ENCODE measurements at places on chromosomes 4 and X.

DNA sequence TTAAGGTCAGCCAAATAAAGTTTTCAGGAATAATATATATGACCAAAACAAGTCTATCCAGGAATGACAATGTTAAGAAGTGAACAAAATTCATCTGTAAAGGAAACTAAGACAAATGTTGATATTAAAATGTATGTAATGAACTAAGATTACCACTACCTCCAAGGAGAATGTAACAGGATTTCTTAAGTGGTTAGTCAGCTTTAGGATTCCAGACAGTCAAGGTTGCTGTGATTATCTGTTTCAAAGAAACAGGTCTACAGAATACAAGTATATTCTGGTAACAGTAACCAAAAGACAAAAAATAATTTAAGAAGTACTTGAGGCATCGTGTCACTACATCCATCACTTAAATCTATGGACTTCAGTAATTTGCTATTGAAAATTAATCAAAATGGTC is 172.8 kb downstream of the SCFD2 start:
- DNase-seq: no peak

GRCh38 chr4:110637408-110638088 is 14.7 kb upstream of the PITX2 start:
- DNase-seq: no peak

DNA sequence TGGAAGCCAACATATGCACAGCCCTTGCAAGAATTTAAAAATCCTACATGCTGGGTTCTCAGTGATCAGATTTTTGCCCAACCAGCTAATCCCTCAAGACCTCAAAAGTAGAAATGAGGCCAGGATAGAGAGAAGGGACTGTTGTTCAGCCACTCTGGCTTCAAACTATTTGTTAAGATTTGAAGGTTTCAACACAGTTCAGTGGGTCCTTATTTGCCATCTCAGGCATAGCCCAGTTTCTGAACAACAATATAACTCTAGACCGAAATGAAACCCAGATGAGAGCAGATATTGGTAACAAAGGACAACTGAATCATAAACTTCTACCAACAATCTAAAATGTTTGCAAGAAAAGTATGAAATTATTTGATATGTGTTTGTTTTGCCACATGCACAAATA is 237.3 kb downstream of the NR3C2 start:
- DNase-seq: no peak

- peak; percentile 11 for DNase-seq
These were observed 64.9 kb upstream of the SOD3 start for GRCh38 chr4:24730256-24731001.

- DNase-seq: no peak
These were observed 116.5 kb downstream of the MAML3 start for GRCh38 chr4:140037353-140038030.

DNA sequence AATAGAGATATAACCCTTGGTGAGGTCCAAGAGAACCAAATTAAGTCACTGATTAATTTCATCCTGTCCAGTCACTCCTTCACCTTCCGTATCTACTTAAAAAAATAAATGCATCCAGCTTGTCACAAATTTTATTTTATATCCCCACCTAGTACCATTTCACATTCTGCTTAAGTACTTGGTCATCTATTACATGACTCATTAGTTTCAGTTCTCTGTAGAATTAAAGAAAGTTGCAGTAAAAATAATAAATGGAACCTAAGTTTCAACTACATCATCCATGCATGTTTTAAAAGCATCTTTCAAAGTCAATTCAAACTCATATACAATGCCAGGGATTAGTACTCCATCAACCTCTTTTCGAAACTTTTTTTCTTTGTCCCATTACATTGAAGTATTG is 130.2 kb downstream of the SH2D1A start:
- no peak for DNase-seq

DNA sequence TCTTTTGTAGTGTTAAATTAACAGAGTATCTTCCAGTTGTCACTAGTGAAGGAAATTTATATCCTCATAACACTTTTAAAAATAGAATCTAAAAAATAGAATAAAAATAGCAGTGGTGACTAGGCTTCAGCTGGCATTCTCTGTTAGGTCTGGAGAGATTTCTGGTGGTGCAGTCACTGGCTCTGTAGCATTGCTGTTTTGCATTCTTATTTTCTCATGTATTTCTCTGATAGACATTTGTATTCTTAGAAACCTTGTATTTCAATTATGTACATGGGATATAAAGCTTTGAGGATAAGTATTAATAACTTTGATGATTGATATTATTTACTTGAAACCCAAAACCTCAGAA is 87.6 kb downstream of the TMEM131L start:
- no peak for DNase-seq

GRCh38 chr4:149676076-149676475 is 139.6 kb downstream of the IQCM start:
- no peak for DNase-seq

DNA sequence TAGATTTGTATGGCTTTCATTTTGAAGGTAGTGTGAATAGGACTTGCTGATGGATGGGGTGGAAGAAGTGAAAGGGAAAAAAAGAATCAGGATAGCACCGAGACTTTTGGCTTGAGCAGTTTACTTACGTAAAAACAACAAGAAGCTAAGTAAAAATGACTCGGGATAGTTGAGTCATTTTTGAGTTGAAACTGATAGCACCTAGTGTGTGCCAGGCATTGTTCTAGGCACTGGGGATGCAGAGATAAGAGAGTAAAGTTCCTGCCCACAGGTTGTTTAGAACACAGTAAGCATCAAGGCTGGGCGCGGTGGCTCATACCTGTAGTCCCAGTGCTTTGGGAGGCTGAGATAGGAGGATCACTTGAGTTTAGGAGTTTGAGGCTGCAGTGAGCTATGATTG is 34.7 kb downstream of the ADD1 start:
- DNase-seq: no peak

GRCh38 chrX:153449368-153450113 is 3.7 kb upstream of the TREX2 start:
- no peak for DNase-seq

DNA sequence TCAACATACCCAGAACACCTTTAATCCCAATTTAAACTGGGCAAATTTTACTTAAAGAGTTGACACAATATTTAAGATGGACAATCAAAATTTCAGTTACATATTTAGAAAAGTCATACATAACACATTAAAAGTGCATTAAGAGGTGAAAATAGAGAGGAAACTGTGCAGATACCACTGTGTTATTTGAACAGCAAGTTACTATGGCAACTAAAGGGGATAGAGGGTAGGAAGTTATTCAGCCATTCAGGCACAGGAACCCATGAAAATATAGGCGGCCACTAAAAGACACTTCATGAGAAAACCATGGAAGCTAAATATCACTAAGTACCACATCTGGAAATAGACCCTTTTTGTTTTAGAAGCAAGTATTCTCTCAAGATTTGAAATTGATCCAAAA is 75.1 kb downstream of the PDGFC start:
- DNase-seq: no peak

DNA sequence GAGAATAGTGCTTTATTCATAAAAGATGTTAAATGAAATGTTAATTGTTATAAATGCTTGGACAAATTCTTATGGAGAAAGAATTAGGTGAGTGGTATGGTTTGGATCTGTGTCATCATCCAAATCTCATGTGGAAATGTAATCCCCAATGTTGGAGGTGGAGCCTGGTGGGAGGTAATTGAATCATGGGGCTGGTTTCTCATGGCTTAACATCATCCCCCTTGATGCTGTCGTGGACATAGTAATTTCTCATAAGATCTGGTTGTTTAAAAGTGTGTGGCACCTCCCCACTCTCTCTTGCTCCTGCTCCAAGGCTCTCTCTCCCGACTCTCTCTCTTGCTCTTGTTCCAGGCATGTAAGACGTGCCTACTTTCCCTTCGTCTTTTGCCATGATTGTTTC is 22.5 kb downstream of the GYPE start:
- no peak for DNase-seq

DNA sequence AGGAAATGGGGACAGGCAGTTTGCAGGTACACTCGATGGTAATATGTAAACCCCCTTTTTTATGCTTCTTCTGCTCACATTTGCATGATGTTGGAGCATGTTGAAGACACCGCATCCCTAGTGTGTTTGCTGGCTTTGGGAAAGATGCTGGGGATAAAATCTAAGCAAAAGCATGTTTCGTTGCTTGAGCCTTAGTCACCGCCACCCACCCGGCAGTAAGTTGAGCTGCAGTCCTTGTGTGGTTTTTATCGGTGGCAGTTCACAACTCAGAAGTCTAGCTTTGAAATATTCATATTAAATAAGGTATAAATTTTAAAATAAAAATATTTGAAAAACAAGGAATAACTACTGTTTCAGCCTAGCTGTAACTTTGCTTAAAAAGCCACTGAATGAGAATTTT is 21.7 kb upstream of the MND1 start:
- DNase-seq: no peak

GRCh38 chr4:184898793-184899192 is 73.0 kb upstream of the ACSL1 start:
- no peak for DNase-seq

DNA sequence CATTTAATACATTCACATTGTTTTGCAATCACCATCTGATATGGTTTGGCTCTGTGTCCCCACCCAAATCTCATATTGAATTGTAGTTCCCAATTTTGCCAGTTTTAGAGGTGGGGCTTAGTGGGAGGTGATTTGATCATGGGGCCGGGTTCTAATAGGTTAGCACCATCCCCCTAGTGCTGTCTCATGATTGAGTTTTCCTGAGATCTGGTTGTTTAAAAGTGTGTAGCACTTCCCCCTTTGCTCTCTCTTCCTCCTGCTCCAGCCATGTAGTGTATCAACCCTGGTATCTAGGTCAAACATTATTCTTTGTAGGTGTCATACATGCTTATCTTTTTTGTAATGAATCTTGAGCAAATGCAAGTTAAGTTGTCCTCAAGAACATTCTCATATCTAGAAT is 83.3 kb upstream of the KIT start:
- no peak for DNase-seq

- no peak for DNase-seq
These were observed 95.9 kb upstream of the C1QTNF7 start for GRCh38 chr4:15331930-15332329.

DNA sequence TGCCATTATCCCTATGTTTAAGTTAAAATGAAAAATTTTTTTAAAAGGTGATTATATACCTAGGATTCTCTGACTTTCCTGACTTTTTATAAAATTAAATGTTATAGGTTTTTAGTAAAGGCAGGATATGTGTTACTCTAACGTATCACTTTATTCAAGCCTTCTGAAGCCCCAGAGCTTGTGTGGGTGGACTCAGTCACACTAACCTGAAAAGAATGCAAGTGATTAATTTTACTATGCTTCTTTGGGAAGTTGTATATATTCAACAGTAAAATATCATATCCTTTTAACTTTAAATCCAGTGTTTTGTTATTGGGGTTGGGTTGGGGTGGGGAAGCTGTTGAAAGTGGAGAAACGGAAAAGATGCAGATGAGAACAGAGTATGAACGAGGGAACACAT is 22.8 kb downstream of the PDLIM3 start:
- no peak for DNase-seq

- DNase-seq: no peak
These were observed 168.8 kb upstream of the FRG1 start for GRCh38 chr4:189771696-189772361.

DNA sequence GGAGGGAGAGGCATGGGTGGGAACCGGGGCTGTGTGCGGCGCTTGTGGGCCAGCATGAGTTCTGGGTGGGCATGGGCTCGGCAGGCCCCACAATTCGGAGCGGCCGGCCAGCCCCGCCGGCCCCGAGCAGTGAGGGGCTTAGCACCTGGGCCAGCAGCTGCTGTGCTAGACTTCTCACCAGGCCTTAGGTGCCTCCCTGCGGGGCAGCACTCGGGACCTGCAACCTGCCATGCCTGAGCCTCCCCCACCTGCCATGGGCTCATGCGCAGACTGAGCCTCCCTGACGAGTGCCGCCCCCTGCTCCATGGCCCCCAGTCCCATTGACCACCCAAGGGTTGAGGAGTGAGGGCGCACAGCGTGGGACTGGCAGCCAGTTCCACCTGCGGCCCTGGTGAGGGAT is 573.9 kb downstream of the TMA16 start:
- DNase-seq: no peak

DNA sequence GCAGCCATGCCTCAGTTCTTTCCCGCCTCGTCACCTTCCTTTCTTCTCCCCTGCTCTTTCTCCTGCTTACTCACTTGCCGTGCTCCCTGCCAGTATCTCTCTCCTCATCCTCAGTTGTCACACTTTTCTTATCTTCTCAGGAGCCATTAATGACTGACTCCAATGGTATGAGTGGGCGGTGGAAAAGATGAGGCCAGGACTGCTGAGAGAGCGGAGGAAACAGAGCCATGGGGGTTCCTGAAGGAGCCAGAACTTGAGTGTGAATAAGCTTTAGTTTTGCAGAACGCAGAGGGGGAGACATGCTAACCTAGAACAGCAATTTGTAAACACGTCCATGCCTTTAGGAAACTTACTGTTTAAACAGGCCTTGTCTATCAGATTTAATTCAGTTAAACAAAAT is 126.5 kb downstream of the CHIC2 start:
- DNase-seq: no peak

GRCh38 chr4:107913283-107913899 is 18.0 kb upstream of the CYP2U1 start:
- peak; percentile 4 for DNase-seq

- no peak for DNase-seq
These were observed 101.5 kb upstream of the DRD5 start for GRCh38 chr4:9679704-9680478.

- DNase-seq: no peak
These were observed 291.6 kb downstream of the ARAP2 start for GRCh38 chr4:35952751-35953150.
